Activated CD4-positive, alpha-beta T cell treated with anti-CD3 and anti-CD28 coated beads for 24 hours (primary cell): ENCODE measurements at places on chromosomes 1 and 21.

- DNase-seq, result no peak
These were observed 147.0 kb downstream of the ST6GALNAC5 start for GRCh38 chr1:77014073-77014788.

- DNase-seq, result no peak
These were observed 24.1 kb upstream of the EGLN1 start for GRCh38 chr1:231446138-231446537.

GRCh38 chr1:156417401-156418020 lies 48.5 kb downstream of the RHBG start:
- DNase-seq, result no peak

GRCh38 chr1:171298696-171299095 lies 15.3 kb upstream of the FMO4 start:
- no peak for DNase-seq

GRCh38 chr1:38444770-38445442 lies 398.3 kb upstream of the POU3F1 start:
- no peak for DNase-seq

DNA sequence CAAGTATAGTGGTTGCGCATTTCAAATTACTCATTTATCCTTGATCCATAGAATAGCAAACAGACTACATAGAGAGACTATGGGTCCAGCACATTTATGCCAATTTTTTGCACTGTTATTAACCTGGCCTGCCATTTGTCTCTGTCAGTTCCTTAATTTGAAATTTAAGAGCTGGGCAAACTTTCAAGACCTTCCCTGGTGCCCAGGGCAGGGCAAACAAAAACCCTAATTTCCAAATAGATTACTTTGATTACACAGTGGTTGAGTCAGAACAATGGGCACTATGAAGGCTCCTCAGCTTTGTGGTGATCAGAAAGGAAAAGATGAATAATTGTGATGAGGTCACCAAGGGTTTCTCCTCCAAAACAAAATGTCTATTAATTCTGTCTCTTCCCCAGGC lies 80.6 kb downstream of the TNFSF18 start:
- no peak for DNase-seq

DNA sequence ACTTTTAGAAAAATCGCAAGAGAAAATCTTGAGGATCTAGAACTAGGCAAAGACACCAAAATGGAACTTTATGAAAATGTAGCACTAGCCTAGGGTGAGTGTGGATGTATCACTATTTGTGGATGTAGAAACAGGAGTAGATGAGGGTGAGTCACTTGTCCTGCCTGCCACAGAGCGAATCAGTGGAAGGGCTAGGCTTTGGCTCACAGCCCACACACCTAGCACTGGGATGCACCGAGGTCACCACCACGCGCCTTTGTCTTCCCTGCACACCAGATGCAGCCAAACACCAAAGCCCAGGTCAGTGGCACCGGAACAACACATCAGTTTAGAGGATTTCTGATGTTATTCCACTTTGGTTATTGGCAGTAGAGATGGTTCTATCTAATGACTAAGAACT lies 38.2 kb downstream of the PKNOX1 start:
- no peak for DNase-seq

DNA sequence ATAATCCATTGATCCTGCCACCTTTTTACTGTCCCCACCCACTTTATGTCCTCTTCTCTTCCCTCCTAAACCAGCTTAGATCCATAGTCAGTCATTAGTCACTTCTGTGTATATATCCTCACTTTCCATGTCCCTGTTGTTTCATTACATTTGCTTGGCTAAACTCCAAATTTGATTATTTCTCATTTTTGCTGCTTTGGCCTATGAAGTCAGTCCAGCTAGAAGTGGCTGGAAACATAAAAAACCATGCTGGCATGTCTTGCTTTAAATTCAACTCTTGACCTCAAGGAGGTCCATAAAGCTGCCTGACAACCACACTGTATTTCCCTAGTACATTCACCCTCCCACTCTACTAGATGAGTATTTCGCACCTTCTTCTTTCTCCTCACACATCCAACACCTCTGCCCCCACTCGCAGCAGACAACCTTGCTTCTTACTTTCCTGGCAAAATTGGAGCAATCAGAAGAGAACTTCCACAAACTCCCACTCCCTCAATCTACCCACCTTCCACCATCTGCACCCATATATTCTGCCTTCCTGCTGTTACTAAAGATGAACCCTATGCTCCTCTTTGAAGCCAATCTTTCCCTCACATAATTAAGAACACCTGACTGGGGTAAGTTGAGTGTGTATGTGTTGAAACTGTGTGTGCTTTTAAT lies 72.1 kb downstream of the ZNF648 start:
- no peak for DNase-seq

DNA sequence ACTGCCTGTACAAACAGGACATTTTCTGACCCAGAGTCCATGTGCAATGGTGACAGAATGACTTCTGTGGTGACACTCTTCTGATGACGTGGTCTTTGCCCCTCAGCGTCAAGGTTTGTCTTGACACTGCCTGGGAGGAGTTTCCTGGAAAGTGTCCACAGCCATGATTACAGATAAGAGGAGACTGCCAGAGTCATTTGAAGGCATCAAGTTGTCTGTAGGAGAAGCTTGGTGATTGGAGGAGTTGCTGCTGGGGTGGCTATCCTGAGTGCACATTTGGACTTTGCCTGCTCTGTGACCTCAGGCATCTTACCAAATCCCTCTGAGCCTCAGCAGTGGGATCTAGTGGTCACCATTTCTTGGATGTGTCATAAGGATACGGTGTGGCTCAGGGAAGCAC lies 17.7 kb downstream of the TCHHL1 start:
- no peak for DNase-seq

- no peak for DNase-seq
These were observed 615 bp downstream of the CLIC4 start for GRCh38 chr1:24745711-24746413.

GRCh38 chr1:42941640-42942330 lies 16.9 kb downstream of the SLC2A1 start:
- DNase-seq, result no peak

GRCh38 chr1:30638811-30639210 lies 84.6 kb downstream of the MATN1 start:
- DNase-seq, result no peak

- no peak for DNase-seq
These were observed 8.8 kb downstream of the ATPAF1 start for GRCh38 chr1:46659307-46659870.

- DNase-seq, result no peak
These were observed 20.7 kb upstream of the HRNR start for GRCh38 chr1:152244576-152245273.

GRCh38 chr1:25958465-25958864 lies 39.4 kb downstream of the PAFAH2 start:
- no peak for DNase-seq

GRCh38 chr1:184650177-184650866 lies 104.3 kb downstream of the EDEM3 start:
- no peak for DNase-seq

DNA sequence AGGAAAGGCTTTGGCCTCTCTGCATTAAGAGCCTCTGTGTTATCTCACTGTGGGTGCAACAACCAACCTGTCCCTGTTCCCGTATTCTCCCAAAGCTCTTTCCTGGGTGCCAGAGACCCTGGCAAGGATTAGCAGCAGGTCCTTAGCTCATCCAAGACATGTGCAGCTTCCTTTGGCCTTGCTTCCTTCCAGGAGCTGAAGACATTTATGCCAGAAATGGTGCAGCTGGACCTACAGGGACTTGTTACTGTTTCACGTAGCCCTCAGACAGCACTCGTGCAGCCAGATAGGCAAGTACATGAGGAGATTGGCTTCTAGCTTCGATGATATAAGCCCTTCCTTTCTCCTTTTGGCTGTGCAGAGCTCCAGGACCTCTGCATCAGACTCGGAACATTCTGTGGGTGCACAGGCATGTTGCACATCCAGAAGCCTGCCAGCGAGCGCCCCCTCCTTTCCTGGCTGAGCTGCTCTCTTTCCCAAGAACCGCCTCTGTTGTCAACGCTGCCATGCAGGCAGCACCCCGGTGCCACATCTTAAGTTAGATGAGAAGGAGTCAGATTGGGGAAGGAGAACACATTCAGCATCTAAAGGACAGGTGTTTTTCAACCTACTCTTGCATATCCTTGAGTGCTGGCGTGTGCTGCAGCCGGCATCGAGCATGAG lies 284.5 kb upstream of the PLXNA2 start:
- DNase-seq, result no peak

DNA sequence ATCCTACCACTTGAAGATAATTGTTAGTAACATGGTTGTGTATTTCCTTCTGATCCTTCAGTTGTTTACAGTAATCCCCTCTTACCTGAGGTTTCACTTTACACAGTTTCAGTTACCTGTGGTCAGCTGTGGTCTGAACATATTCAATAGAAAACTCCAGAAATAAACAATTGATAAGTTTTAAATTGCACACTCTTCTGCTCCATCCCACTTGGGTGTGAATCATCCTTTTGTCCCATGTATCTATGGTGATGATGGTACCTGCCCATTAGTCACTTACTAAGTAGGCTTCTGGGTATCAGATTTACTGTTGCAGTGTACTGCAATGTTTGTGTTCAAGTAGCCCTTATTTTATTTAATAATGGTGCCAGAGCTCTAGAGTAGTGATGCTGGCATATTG lies 62.5 kb downstream of the OSBPL9 start:
- DNase-seq, result no peak

GRCh38 chr1:241271427-241271826 lies 85.6 kb downstream of the RGS7 start:
- no peak for DNase-seq
